Fibroblast of lung (primary cell): ENCODE measurements at places on chromosomes 5 and 9. TPM values are rescaled to one million over a fixed set of nuclear protein-coding genes. Genes with fewer than 3 reads are reported as not detected.
A peak's percentile ranks its signal among the peaks of the same experiment; 100 is the strongest.

- DNase-seq: no peak
These were observed 453.9 kb downstream of the ENC1 start for GRCh38 chr5:74186356-74187315.

GRCh38 chr5:74538206-74538661 is 102.3 kb downstream of the ENC1 start:
- DNase-seq: peak; percentile 36

DNA sequence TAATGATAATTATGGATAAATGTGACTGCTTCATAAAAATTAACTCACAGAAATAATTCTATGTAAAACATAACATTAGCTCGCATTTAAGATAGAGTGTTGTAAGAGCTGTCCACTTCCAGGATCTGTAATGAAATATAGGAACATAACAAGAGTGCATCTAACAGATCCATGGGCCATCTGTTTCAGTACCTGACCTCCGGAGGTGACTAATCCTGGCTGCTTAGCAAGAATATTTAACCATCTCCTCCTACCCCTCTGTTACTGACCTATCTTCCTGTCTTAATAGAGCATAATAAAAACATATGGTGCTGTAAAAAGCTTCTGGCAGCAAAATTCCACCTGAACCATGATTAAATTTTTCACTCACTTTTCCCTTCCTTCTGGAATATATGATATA is 7.1 kb downstream of the PLCXD3 start:
- DNase-seq: no peak

Gene RICTOR
- polyA plus RNA-seq: 9.1 and 17.1 TPM in 2 replicates

DNA sequence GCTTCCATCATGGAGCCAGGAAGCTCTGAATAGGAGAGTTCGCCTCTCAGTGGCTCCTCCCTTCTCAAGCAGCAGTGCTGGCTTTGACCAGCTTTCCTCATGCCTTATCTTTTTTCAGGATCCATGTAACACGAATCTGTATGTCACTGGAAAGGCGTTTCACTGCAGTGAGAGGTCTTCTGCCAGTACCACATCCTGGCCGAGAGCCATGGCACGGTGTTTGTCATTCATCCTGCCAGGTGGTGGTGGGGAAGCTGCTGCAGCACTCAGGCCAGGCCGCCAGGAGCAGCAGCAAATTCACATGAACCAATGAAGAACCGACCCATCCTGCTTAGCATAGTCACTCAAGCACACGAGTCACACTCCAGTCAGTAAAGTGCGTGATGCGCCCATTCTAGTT is 179.0 kb downstream of the FANCC start:
- peak; percentile 51 for DNase-seq

Gene FBLL1
- polyA plus RNA-seq: 0.03 and 0.16 TPM in 2 replicates

DNA sequence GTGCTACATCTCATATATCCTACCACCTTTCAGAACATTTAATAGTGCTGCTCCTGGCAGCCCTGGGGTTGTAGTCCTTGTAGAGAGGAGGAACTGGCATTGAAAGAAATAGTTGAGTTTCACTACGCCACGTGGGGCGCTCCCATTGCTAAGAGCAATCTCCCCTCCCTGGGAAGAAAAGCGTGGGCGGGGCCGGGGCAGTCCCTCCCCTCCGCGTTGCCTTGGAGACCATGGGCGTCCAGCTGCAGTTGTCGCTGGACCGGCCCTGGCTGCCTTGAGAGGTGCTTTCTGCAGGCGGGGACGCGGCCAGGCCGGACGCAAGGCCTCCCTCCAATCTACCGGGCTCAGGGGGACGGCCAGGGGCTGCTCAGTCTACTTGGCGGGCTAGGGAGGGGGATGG is 368 bp upstream of the CCDC180 start:
- DNase-seq: peak; percentile 70

DNA sequence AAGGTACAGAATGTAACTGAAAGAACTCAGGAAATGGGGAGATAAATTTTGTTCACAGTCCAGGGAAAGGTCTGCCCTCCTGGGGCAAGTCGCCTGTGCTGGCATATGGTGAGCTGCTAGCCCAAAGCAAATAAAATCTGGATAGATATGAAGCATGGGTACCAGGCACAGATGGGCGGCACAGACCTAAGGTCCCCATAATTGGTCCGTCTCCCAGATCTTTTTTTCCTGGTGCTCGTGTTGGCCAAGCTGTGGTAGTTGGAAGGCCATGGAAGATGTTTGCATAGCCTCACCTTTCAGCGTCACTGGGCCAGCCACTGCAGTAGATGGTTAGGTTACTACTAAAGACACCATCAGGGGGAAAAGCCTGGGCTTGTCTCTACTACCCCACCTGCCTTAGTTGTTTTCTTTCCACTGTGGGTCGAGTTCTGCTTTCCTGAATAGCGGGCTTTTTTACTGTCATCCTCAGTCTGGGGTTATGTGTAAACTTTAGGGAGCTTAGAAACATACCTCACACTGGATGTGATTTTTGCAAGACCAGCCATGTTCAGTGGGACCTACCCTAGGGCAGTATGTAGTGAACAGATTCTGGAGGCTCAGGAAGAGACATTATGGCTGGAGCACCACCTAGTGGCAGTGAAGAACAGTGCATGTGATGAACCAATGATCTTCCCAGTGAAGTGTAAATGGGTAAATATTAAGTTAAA is 24.2 kb upstream of the GLRX start:
- DNase-seq: peak; percentile 85

Gene IFT74
- polyA plus RNA-seq: 9.7 and 12.8 TPM in 2 replicates

DNA sequence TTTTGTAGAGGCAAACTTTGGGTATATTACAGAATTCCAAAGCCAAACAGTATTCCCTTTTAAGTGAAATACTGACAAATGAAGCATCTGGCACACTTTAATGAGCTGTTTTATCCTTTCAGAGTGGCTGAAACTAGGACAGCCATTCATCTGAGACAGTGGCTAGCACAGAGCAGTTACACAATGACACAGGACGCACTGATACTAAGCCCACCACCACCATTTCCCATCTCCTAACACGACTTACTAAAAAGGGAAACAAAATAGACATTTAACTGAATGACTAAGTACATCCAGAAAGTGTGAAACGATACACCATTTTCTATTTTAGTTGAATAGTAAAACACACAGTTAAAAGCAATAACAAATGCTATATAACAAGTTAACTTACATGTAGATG is 120.4 kb upstream of the RETREG1 start:
- no peak for DNase-seq

Gene TLR4
- 1.0 and 2.2 TPM in 2 replicates for polyA plus RNA-seq

- DNase-seq: peak; percentile 15
These were observed 9.2 kb upstream of the FUBP3 start for GRCh38 chr9:130570208-130570607.

DNA sequence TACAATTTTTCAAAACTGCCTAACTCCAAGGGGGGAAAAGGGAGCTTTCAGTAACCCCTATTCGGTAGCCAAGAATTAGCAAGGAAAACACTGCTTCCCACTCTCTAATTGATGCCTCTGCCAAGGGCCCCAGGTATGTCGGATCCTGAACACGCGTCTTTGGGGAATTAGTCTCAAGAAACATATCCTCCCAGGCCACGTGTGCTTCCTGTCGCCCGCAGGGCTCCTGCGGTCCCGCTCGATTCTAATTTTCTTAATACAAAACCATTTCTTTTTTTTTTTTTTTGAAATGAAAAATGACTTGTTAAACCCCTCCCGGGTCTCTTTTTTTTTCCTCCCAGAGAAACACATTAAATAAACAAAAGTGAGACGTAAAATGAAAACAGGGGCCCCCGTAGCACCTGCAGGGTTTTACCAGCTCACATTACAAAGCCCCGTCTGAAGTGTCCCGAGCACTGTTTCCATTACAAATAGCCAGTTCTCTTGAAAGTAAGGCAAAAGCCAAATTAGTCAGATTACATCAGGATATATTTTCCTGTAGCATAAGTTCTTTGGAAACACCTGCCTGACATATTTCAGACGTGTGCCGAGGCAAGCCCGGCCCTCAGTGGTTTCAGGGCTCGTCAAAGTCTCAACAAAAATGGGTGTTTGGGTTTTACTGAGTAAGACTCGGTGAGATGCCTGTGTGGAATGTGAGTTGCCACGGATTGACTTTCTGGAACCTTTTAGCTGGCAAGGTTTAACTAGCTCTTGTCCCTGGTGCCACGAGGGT is 21.5 kb downstream of the SMIM23 start:
- DNase-seq: peak; percentile 80

DNA sequence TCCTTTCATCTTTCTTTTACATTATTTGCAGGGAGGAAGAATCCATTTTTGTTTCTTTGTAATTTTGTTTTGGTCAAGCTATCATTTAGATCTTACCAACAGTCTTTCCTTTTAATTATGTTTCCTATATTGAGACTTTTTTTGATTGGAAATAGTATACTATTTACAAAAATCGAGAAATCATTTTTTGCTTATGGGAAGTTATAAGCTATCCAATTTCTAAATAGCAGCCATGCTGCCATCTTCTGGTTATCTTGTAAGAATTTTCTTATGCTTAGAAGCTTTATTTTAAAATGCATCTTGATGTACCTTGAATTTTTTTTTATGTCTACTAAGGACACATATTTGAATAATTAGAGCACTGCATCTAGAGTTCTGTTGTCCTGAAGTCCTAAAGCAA is 821.2 kb downstream of the PTPRD start:
- peak; percentile 11 for DNase-seq

GRCh38 chr9:93061791-93062763 is 3.6 kb downstream of the SUSD3 start:
- DNase-seq: no peak

DNA sequence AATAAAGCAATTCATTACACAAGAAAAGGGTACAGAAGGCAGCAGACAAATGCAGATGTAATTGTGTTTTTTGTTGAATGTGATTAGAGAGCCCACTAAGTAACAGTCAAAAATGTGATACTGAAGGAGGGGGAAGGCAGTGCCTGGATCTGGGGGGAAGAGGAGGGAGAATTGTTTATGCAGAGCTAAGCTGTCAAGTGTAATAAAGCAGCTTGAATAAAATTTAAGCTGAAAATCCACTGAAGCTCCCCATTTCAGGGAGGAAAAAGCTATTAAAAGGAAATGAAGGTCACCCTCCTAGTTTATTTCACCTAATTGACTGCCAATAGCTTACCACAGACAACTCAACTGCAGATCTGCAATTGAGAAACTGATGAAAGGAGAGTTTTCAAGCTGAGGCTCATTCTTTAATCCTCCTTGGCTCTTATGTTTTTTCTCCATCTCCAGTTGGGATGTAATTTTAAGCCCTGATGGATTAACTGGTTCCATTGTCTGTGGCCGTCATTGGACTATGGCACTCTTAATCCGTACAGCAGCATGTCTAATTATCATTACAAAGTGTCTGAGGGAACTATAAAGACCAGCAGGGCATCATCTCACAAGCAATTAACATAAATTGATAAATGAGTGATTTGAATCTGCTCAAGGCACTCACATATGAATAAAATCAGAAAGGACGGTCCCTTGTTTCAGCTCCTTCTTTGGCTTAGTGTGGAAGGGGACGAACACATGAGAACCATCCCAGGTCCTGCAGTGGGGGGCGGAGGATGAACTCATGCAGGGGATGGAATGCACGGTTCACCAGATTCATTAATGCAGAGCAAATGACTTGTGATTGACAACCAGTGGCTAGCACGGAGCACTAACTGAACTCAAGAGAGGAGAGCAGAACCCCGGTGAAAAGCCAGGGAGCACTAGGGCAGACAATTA is 38.5 kb downstream of the TLE1 start:
- no peak for DNase-seq

GRCh38 chr5:3460416-3460815 is 135.2 kb upstream of the IRX1 start:
- no peak for DNase-seq

DNA sequence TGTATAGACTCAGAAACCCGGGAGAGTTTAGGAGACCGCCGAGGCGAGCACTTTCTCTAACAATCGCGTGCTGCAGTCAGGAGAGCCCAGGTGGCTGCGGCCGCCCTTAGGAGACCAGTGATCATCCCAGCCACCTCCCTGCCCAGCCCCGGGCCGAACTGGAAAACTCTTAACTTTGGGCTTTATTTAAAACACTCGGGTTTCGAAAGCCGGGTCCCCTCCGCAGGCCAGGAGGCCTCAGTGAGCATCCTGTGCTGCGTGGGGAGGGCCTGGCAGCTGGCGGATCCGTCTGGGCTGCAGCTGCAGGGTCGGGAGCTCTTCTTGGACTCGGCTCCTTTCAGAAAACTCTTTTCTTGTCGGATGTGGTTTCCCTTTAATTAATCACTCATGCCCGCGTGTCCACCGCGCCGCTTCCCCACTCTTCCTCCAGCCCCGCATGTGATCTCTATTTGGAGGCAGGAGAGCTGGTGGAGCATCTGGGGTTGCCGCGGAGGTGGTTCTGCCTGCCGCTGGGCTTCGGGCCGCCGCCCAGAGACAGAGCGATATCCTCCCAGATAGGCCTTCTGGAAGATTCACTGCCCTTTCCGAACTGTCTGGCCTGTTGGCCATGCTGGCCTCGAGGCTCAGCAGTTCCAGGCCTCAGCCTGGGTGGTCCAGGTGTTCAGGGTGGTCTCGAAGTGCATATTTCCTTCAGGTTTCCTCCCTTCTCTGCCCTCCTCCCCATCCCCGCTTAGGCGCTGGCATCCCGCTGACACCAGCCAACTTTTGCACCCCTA is 59.5 kb downstream of the TMEM174 start:
- no peak for DNase-seq

- DNase-seq: no peak
These were observed 13.2 kb upstream of the BOD1 start for GRCh38 chr5:173629628-173630027.

GRCh38 chr5:131156385-131156784 is 8.7 kb downstream of the HINT1 start:
- no peak for DNase-seq

DNA sequence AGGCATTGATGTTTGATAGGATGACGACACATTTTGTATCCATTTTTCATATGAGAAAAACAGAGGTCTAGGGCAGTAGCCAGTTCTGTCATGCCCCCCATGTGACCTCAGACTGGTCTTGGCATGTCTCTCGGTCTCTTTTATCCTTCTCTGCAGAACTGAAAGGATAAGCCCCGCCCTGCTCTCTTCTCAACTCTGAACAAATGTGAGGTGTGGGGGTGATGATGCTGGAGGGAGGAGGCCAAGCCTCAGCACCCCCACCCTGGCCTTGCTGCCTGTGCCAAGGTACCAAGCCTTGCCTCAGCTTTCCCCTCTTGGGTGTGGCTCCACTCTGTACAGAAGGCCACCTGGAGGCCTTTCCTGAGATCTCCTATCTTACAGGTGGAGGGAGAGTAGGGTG is 19.5 kb upstream of the CRB2 start:
- no peak for DNase-seq

Gene SCGB3A2
- polyA plus RNA-seq: not detected in 2 replicates

DNA sequence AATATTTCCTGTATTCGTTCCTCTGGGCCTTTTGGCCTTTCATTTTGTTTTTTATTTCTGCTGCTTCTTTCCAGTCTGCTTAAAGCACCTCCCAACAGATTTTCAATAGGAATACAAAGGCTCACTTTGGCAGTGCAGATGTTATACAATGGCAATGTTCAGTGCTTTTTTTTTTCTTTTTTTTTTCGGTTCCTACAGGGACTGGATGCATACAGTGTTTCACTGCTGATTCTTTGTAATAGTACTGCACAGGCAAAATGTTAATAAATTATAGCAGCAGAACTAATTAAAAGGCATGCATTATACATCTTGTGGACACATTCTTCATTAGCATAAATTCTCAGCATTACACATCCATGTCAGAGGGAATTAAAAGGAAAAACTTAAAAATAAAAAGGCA is 356.6 kb upstream of the C9orf72 start:
- DNase-seq: no peak

GRCh38 chr9:120197605-120198004 is 382.4 kb downstream of the CDK5RAP2 start:
- DNase-seq: no peak
